ENCODE measurements at places on chromosomes 5 and 9.

DNA sequence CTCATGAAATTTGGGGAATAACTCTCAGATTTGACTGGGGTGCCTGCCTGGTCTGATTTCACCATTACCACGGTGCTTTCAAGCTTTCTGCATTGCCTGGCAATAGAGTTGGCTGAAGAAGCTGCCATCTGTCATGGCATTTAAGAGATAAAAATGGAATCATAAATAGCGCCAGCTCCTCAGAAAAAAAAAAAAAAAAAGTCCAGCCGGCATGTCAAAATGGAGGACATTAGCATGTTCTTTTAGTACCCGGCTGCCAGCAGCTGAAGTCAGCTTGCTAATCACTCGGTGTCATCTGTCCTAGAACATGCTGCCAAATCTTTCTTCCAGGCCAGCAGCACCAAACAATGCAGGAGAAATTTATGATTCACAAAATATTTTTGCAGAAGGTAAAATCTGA lies 57.7 kb upstream of the CER1 start:
- DNase-seq: no peak

GRCh38 chr5:177353093-177353492 lies 1.6 kb upstream of the LMAN2 start:
- DNase-seq: no peak

DNA sequence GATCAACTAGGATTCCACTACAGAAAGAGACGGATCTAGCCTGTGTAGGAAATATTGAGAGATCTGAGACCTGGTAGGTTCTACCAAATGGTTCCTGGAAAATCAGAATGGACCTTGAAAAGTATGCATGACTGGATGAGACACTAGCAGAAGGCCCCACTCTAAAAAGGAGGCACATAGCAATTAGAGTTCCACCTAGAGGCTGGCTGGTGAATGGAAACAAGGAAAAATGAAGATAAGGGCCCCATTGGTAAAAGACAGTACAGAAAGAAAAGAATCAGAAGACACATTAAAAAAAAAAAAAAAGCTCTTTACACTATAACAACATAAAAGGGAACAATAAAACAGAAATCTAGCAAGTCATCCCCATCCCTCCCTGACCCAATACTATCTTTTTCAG lies 518.5 kb downstream of the NR2F1-AS1 start:
- no peak for DNase-seq

GRCh38 chr5:14962604-14963003 lies 91.0 kb upstream of the ANKH start:
- no peak for DNase-seq

DNA sequence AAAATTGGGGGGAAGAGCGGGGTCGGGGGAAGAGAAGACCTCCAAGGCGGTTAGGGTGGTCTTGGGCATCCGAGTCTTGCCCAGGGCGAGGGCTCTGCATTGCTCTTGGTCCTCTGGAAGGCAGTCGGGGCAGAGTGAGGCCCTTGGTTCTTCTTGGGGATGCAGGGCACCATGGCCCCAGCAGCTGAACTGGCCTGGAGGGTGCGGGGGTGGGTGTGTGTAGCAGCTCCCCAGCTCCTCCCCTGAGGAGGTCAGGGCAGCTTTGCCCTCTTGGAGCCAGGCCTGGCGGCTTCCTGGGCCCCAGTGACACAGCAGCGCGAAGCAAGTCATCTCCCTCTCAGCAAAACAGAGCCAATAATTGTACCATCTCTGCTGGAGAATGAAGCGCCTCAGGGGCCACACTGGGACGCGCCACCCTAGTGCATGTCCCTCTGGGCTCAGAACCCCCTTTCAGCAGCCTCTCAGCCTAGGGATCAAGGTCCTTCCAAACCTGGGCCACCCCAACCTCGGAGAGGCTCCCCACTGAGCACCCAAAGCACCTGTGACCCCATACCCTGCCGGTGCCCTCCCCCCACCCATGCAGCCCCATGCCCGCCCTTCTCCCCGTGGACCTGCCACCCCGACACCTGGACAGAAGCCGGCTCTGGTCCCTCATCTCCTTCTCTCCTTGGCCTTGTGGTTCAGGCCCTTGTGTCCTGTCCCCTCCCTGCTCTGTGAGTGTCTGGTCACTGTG lies 10.4 kb upstream of the RXRA start:
- DNase-seq: no peak

DNA sequence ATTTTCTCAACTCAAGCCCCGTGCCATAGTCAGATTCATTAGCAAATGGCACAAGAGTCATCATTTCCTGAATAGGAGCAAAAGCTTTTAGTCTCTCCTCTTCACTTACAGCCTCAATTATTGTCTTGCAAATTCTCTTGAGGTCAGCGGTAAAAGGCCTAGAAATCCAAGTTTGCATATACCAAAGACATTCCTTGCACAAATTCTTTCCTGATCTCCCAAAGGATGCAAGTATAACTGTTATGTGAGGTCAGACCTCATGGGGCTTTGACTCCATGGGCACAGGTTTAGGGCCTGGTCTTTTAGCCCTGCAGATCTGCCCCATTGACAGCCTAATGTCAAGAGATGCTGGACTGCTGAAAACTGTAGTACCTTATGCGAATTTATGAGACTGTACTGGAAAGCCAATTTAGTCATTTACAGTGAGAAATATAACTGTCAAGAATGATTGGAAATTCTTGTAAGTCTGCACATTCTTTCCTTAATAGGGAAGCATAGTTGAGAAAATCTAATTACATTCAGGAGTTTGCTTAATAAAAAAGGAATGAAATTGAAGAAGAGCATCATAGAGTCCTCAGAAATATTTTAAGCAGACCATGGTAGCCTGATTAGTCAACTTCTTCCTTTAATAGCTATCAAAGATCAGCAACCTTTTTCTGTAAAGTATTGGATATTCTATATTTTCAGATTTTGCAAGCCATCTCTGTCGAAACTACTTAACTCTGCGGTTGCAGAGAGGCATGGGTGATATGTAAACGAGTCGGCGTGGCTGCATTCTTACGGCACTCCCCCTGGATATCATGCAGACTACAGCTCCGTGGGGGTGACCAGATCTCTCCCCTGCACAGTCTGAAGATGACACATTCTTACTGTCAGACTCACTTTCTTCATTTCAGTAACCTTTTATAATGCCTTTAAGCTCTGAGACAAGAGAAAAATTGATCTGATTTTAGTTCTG lies 45.2 kb downstream of the GCNT4 start:
- no peak for DNase-seq

DNA sequence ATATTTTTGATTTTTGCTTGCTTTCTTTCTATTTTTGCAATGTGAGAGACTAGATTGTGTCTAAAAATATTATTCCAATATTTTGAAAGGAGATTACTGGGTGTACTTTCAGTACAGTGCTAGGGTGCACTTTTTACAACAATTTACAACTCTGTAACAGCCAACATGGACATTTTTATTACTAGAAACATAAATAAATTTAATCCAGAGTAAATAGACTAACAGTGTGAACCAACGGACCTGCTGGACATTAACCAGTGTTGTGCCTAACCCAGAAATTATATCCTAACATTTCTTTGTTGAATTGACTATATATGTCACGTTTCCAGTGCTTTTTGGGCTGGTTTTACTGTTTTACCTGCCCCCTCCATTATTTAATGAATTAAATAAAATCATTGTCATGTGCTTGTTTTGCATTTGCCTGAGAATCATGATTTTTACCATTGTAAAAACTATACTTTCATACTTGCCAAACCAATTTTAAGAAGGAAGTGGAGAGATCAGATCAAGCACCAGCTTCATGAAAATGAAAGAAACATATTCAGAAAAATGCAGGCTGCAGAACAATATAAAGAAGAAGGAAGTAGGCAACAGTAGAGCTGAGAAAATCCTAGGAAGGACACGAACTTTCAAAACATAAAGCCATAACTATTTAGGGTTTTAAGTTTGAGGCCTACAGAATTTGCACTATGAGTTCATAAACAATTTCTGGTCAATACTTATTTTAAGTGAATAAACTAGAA lies 400.8 kb upstream of the PIK3R1 start:
- no peak for DNase-seq

DNA sequence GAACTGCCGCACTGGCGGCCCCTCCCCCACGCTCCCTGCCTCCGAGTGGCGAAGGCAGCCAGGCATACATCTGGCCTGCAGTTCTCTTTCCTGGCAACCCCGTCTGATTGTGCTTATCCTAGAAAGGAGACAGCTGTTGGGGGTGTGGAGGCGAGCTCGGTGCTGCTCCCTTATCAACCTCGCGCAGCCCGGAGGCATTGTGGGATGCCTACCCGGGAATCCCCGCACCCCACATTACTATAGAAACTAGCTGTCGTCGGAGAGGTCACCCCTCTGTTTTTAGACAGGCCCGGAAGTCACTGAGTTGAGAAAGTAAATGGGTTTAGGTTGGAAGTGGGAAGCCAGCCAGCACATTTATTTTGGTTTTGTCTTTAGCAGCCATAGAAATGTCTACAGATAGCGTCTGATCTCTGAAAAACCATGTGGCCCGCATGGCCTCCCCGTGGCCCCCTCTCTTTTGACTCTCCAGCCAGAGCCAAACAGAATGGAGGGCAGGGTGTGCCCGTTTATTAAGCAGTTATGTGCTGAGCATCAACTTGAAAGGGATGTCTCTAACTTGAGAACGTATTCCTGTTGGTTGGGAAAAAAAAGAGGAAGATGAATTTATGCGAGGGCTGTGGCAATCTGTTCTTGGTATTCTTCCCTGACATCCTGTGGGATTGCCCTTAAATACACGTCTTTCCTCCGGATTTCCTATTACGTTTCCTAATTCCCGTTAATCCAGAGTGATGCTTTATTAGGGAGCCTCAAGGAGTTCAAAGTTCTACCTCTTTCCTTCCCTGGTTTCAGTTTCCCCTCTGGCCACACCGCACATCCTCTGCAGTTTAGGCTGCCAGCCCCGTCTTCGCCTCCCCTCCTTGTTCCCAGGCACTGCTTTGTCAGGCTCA lies 3.9 kb downstream of the STC2 start:
- DNase-seq: no peak

DNA sequence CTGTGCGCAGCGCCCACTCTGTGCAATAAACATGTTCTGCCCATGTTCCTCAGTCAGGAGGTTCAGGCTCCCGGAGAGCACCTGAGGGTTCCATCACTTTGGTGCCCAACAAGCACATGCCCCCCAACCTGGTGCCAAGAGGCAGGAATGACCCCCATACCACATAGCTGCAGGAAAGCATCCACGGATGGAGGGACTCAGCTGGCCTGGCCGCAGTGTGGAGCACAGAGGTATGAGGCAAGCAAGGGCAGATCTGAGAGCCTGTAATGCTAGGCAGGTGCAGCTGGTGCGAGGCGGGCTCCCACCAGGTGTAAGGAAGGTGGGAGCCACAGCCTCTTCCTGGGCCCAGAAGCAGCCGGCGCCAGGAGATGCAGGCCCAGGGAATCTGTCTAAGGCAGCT lies 4.3 kb upstream of the MRNIP start:
- DNase-seq: no peak

DNA sequence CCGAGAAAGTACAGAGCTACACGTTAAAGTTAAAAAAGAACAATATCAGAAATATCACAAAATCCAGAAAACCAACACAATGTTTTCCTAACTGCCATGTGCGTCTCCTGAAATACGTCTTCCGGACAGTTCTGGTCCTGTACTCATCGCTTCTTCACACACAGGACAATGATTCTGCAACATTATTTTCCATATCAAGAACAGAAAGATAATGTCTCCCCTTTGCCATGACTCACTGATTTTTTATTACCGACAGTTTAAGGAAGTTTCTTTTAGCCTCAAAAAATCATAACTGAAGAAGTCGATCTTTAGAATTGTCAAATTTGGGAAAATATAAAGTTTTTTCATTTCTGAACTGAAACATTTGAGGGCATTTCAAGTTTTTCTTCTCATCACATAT lies 2.5 kb downstream of the TBC1D9B start:
- DNase-seq: no peak

- DNase-seq: no peak
Observed at GRCh38 chr9:130847306-130848217, 12.5 kb downstream of the ABL1 start.

DNA sequence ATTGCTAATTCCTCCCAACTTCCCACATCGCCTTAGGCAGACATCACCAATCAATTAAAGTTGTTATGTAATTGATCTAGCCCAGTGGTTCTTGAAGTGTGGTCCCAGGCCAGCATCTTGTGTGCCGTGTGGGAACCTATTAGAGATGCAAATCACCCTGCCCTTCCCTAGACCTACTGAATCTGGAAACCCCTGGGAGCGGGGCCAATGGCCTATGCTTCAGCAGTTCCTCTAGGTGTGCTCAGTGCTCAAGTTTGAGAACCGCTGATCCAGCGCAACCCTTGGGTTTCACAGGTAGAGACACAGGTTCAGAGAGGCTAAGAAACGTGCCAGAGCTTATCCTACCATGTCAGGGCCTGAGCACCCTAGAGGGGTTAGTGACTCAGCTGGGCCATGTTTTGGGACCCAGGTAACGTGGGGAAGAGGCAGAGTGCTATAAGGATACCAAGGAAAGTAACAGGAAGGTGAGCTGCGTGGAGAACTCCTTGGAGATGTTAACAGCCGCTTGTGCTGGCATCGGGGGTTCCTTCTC lies 4.4 kb downstream of the SLC34A1 start:
- no peak for DNase-seq

- DNase-seq: no peak
Observed at GRCh38 chr5:7394889-7395431, 978 bp upstream of the ADCY2 start.

DNA sequence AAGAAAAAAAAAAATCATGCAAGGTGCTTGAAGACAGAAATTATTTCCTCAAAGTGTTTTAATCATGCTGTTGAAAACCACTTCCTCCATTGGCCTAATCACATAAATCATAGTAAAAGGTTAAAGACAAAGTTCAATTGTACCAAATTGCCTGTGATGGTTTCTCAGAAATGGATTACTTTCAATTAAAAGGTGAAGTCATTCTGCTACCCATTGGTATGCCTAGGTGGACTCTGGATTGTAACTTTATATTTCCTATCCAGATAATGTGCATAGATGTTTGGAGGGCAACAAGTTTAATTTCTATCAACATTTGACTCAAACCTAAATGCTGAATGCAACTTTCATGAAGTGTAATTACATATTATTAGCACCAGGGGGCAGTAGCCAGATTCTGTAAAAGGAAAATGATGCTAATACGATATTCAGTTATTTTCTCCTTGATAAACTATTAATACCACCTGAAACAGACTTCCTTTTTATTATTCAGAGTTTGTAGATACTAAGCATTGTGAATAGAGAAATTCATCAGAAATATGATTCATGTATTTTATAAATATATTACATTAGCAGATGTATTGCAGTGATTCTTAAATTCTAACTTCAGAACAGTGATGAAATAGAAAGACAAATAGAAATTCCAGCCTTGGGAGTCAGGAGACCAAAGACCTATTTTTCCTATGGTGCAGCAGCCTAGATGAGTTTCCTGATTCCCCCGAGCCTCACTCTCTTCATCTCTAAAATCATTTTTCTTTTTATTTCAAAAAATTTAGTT lies 148.2 kb downstream of the CAAP1 start:
- no peak for DNase-seq

GRCh38 chr5:167709625-167710024 lies 581.8 kb upstream of the WWC1 start:
- DNase-seq: no peak

GRCh38 chr9:120925535-120926396 lies 830 bp downstream of the TRAF1 start:
- DNase-seq: no peak

GRCh38 chr5:146082798-146083197 lies 22.6 kb downstream of the PLAC8L1 start:
- no peak for DNase-seq

- DNase-seq: no peak
Observed at GRCh38 chr5:140588311-140589070, 23.9 kb downstream of the SLC35A4 start.

GRCh38 chr9:80556631-80557030 lies 984.9 kb downstream of the TLE4 start:
- DNase-seq: no peak
